Stomach (tissue), 19 donors: ENCODE measurements at places on chromosomes 12 and 14. TPM values are rescaled to one million over a fixed set of nuclear protein-coding genes. Genes with fewer than 3 reads are reported as not detected.

DNA sequence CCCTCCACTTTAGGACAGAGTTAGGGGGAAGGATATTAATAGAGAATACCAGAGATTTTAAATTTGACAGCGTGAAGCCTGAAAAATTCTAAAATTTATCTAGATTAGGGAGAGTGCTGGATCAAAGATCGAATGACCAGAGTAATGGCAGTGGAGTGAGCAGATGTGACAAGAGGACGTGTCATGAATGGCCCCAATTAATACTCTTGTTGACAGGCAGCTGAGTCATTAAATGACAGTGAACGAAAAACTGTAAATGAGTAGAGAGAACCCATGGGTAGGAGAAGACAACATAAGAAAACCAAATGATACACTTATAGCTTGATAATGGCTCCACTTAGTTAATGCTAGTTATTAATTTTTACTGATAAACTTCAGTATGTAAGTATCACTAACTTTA is 73.9 kb upstream of the PLEKHA5 start:
- DNase-seq = no peak

- no peak for DNase-seq
These were observed 2.9 kb upstream of the DYRK2 start for GRCh38 chr12:67645601-67646000.

DNA sequence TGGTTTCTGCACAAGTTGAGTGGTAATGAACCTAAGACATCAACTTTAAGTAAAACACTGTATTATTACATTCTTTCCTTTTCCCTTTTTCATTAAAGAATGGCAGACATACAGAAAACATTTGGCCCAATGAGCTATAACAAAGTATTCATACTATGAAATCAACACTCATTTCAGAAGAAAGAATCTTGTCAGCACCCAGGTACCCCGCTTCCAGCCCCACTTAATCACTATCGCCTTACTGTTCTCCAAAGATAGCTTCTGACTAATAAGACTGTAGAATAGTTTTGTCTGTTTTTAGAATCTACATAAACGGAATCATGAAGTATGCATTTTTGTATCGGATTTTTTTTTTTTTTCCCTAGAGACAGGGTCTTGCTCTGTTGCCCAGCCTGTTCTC is 9.5 kb downstream of the CNTN1 start:
- DNase-seq = no peak

ENO2 gene
- 11.3 TPM for total RNA-seq

COCH gene
- not detected for total RNA-seq
